ENCODE measurements at places on chromosomes 5 and 9. TPM values are rescaled to one million over a fixed set of nuclear protein-coding genes. Genes with fewer than 3 reads are reported as not detected.

The HDAC3 gene
- 62.0 TPM for total RNA-seq

The DMRTA1 gene
- total RNA-seq: not detected

The PNPLA7 gene
- total RNA-seq: under 0.01 TPM

The GPR151 gene
- total RNA-seq: not detected

The CCL28 gene
- total RNA-seq: not detected

The PCA3 gene
- not detected for total RNA-seq

The SPATA31C1 gene
- not detected for total RNA-seq

The SLC34A3 gene
- total RNA-seq: not detected

The CMYA5 gene
- total RNA-seq: 0.17 TPM

The SLC6A7 gene
- 0.06 TPM for total RNA-seq

The FYB1 gene
- not detected for total RNA-seq

The GNA14 gene
- 0.23 TPM for total RNA-seq

The TEX48 gene
- not detected for total RNA-seq

DNA sequence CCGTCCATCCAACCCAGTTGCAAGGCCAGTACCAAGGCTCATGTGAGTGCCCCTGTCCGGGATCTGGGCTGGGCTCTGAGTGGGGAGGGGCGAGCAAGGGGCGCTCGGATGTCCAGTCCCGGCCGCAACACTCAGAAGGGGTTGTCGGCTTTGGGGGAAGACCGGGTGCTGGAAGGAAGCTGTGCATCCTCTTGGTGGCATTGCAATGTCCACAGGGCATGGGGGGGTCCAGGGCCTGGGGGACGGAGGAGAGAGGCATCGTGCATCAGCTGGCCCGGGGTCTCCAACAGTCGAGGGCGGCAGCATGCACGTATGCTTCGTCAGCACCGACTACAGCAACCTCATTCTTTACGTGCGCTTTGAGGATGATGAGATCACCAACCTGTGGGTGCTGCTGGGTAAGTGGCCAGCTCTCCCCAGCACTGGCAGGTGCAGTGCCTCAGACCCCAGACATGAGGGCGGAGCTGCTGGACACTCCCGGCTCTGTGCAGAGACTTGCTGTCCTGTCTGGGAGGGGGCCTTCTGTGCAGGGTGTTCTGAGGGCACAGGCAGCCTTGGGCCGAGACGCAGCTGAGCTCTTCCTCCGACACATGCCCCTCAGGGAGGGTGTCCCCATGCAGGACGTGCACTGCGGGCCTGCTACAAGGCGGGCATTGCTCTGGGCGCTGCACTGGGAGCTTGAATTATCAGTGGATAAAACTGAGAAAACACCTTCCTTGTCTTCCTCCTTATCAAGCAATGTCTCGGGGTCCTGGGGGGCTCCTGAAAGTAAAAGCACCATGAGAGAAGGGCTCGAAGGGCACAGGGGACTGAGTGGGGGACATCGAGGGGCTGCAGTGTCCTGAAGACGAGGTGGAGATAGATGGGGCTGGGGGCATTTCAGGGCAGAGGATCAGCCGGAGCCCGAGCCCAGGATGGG lies 22.5 kb downstream of the GLT6D1 start:
- no peak for DNase-seq

GRCh38 chr9:110521206-110521605 lies 58.3 kb downstream of the SVEP1 start:
- no peak for DNase-seq

- no peak for DNase-seq
These were observed 11.8 kb downstream of the ALDH1B1 start for GRCh38 chr9:38404314-38404713.

- DNase-seq: peak; percentile 87
These were observed 68.4 kb downstream of the COL27A1 start for GRCh38 chr9:114223564-114224246.

- DNase-seq: peak; percentile 60
These were observed 16.9 kb downstream of the DNAJC18 start for GRCh38 chr5:139422307-139422893.

DNA sequence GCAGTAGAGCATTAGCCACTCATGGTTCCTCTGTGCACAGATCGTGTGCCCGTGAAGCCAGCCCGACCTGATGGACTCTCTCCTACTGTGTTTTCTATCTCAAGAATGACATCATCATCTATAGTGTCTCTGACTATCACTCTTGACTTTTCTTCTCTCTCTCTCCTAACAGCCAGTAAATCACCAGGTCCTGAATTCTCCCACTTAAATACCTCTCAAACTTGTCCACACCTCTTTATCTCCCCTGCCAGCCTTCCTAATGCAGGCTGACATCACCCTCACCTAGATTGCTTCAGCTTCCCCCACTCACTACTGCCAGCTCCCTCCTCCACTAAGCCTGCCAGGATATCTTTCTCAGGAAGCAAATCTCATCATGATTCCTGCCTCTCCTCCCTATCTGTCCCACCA lies 90.6 kb upstream of the MIER3 start:
- no peak for DNase-seq

GRCh38 chr9:99445920-99446319 lies 223.8 kb downstream of the SEC61B start:
- no peak for DNase-seq

GRCh38 chr9:35357826-35358225 lies 132.1 kb upstream of the RUSC2 start:
- DNase-seq: no peak

- DNase-seq: no peak
These were observed 246.4 kb downstream of the SMARCA2 start for GRCh38 chr9:2261421-2262103.

DNA sequence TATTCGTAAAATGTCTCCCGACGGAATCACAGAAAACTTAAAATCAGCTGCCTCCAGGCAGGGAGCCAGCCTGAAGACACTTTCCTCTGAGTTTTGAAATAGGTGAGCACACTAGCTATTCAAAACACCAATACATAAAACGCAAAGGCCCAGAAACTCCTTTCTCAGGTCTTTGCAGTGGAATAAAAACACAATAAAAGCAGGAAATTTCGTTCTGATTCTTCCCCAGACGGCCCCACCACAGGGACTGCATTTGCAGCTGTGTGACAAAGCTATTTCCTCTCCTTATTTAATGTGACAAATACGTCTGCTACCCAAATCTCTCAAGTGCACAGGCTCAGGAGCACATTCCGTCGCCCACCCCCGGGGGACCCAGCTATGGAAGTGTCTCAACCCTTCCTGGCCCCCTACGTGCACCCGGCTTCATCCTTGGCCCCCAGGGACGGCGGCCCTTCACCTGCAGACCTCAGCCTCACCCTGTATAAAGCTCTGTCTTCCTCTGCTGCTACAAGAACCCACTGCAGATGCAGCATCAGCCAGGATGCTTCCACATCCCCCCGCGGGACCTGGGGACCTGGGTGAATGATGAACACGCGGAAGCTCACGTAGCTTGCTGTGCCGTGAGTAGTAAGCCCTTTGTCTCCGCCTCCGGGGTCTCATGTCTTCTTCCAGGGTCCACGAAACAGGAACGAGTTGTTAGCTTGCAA lies 24.9 kb downstream of the AHRR start:
- no peak for DNase-seq

DNA sequence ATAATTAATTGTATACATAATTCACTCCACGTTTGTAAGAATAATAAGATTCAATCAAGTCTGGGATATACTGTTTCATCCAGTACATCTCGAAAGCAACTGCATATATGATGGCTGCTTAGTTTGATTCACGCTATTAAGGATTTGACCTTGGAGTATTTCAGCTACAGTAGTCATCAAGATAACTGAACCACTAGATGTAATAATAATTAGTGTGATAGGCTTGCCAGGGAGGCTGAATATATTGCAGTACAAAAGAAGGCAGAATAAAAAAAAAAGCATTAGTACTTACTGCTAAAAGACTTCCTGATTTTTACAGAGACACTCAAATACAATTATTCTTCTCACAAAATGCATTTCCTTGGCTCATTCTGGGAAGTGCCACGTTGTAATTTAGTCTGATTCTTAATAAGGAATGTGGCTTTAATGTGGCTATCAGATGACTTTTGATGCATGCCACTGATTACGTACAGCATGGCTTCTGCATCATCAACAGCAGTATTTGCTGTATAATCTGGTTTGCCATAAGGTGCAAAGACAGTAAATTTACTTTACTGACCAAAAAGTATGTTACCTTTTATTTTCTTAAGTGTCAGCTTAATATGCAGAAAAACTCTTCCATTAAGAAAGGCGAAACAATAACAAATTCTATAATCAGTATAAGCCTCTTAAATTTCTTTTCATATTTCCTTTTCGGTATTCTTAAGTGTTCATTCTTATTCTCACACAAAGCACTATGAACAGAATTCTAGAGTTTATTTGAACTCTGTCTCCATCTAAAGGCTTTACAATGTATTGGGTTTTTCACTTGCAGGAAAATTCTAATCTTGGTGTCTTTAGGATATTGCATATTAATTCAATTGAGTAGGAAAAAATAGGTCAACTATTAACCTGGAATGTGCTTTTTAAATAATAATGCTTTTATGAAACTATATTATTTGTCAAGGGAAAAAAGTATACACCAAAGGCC lies 166.4 kb downstream of the SLF1 start:
- no peak for DNase-seq

DNA sequence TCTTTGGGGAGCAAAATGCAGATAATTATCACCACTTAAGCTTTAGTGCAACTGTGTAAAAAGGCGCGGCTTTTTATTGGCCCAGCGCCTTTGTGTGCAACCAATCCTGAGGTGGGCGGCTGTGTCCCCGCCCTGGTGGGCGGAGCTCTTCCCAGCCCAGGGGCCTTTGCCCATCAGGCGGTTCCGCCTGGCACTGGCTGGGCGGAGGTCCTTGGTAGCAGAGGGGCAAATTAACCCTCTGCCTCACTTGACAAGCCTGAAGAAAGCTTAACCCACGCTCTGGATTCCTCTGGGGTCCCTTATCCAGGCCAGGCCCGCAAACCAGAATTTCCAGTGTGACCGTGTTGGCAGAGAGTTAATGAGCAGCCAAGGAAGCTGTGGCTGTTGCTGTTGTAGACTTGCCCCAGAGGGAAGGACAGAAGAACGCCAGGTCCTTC lies 12.8 kb upstream of the NIPAL4 start:
- DNase-seq: no peak

DNA sequence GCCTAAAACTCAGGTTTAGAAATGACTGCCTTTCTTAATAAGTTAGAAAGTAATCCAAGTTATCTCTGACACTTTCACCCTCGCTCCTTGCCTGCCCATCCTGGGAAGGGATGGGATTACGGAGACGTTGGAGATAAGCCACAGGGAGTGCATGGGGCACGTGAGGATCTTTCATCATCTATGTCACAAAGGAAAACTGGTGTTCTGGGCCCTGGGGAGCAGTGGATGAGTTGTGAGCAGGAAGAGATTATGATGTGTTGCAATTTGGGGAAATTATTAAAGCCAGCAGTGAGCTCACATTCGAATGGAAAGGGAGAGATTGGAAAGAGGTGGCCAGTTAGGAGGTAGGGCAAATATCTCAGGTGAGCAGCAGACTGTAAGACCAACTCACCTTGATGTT lies 12.8 kb downstream of the AFAP1L1 start:
- DNase-seq: no peak

DNA sequence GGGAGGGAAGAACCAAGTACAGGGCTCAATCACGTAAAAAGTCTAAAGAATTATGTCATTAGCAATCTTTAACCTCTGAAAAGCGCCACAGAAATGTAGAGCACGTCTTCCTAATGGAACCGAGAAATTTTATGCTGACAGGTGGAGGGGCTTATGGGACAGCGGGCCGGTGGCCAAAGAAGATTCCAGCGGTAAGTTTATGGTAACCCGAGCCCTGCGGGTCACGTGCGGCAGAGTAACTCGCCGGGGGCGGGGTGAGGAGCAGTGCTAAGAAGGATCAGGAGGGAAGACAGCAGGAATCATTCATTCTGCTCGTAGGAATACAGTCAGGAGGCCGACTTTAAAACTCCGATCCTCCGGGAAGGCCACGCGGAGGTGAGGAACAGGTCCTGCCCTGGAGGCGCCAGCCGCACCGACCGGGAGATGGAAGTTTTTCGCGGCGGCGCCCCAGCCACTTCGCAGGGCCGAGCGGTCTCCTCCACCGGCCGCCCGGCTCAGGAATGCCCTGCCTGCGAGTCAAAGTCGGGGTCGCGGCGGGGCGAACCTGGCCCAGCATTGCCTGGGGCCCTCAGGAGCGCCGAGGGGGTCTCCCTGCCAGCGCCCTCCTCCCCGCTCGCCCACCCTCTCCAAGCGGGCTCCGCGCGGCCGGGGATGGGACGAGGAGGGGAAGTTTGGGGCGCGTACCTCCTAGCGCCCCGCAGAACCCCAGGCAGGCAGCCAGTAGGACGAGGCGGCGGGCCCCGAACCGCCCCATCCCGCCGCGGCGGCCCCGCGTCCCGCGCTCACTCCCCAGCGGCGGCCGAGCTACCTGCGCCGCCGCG lies 101.8 kb downstream of the ESM1 start:
- DNase-seq: peak; percentile 76

DNA sequence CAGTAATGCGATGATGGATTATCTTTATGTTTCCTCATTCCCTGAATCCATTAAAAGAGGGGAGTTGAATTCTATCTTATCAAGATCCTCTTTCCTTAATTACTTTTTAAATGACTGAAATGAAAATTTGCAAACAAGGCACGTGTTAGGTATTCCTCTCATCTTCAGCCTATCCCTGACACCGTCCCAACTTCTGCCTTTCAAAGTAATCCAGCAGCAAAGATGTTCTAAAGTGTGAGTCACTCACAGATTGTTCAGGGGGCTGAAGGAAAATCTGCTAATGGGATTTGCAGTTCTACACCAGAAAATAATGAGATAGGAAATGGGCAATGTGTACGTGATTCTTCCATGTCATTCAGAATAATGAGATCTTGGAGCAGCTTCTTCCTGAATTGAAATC lies 403.0 kb downstream of the ARHGEF28 start:
- DNase-seq: no peak

DNA sequence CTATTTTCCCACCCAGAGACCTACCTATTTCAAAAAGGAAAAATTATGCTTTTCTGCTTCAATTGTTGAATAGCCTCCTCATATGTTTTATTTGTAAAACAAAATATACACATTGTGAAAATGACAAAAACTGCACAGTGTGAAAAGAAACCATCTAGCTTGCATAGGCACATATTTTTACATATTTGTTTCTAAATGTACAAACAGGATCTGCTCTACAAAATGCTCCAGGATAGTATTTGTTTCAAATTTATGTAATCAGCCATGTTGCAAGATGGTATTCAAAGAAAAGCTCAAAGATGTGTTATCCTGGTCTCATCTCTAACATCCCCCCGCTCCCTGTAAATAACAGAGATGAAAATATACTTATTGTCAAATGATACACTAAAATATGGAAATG lies 366.1 kb upstream of the MPDZ start:
- DNase-seq: no peak

DNA sequence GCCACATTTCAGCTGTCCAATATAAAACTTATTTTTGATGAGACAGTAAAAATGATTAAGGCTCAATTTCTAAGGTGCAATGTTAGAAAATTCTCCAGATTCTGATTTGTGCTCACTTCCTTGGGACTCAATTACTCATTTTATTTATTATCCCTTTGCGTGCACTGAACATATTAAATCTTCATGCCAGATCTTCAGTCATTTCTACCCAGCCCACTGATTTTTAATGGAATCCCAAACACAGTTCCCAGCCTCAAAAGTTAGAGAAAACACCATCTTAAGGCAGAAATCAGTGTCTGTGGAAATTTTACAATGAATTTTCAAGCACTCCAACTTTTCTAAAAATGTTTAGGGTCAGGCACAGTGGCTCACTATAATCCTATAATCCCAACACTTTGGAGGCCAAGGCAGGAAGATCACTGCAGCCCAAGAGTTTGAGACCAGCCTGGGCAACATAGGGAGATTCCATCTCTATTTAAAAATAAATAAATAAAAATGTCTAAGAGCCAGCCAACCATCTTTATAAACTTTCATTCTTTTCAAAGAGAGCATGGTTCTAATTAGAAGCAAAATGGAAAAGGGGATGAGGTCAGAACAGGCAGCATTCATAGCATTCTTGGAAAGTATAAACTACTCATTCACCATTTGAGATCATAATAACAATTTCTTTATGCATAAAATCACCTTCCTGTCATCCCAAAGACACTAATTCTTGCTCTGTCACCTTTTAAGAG lies 53.7 kb downstream of the TLE1 start:
- DNase-seq: no peak

All from Daoy (cell line).